ENCODE measurements at places on chromosomes 6 and 20. TPM values are rescaled to one million over a fixed set of nuclear protein-coding genes. Genes with fewer than 3 reads are reported as not detected.

TBC1D32 gene
- total RNA-seq, result 1.1 TPM

HCK gene
- 0.12 TPM for total RNA-seq

CST11 gene
- total RNA-seq, result not detected

IMPG1 gene
- total RNA-seq, result not detected

SRMS gene
- total RNA-seq, result not detected

DSTN gene
- total RNA-seq, result 688 TPM

C6orf58 gene
- 0.15 TPM for total RNA-seq

LSM14B gene
- total RNA-seq, result 27.2 TPM

PRL gene
- not detected for total RNA-seq

BMP2 gene
- total RNA-seq, result 0.47 TPM

NR2E1 gene
- total RNA-seq, result 0.03 TPM

ULBP3 gene
- total RNA-seq, result 3.7 TPM

ZNF165 gene
- 1.1 TPM for total RNA-seq

ZHX3 gene
- total RNA-seq, result 5.1 TPM

C20orf96 gene
- total RNA-seq, result 11.9 TPM

TBX18 gene
- 20.5 TPM for total RNA-seq

HLA-F gene
- 4.1 TPM for total RNA-seq

MEP1A gene
- not detected for total RNA-seq

B3GALT4 gene
- 0.93 TPM for total RNA-seq

ARID1B gene
- 13.7 TPM for total RNA-seq

KIF25 gene
- not detected for total RNA-seq

C6orf141 gene
- total RNA-seq, result 19.8 TPM

ANGPT4 gene
- total RNA-seq, result 0.01 TPM

Data from A549 treated with CORT108297 at 1 μM for 4 hours (cell line).